Stimulated activated CD4-positive, alpha-beta T cell treated with anti-CD3 and anti-CD28 coated beads, Interleukin-2, amount 100 ng/mL, for 24 hours (primary cell): ENCODE measurements at places on chromosomes 5 and 9.
A peak's percentile ranks its signal among the peaks of the same experiment; 100 is the strongest.

GRCh38 chr9:99013550-99013949 is 69.8 kb downstream of the COL15A1 start:
- peak; percentile 17 for DNase-seq

- DNase-seq = no peak
Measured at GRCh38 chr5:29796013-29796412, 1397.5 kb upstream of the CDH6 start.

- DNase-seq = no peak
Measured at GRCh38 chr5:173452119-173452905, 124.1 kb upstream of the STC2 start.

DNA sequence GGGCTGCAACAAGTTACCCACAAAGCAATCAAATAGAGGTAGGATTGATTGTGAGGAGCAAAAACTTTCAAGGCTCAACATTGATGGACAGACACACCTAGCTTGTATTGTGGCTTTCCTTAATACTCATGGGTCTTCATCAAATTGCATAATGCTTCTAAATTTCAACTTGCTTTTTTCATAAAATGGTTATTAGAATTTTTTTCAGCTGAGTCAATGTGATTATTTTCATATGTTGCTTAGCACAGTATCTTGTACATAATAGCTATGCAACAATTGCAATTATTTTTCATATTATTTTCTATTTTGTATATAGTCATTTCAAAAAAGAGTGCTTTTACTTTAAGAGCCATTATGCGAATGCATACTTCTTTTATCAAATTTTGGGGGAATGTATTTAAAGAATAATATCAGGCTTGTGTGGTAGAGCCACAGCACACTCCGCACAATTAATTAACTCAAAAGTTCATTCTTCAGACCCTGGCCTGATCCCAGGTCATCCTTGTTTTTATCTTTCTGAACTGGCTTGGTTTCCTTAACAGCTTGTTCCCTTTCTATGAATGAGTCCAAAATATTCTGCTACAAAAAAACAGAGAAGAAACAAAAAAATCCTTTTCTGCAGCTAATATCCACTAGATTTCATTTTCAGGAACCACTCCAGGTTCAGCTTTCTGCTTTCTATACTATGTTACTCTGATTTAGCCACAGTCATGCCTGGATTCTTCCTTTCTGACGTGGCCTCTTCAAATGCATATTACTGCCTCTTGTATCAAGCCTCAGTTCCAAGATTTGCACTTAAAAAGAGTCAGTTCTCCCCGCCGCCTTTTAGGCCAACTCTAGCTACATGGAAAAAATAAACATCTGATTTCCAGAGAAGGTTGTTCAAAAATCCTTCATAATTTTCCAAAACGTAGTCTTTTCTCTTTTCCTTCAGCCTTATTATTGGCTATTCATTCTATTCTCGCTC is 45.3 kb upstream of the CDH9 start:
- DNase-seq = no peak

GRCh38 chr5:139459451-139459934 is 3.0 kb downstream of the ECSCR start:
- DNase-seq = no peak

GRCh38 chr5:140165101-140165922 is 9.7 kb upstream of the CYSTM1 start:
- no peak for DNase-seq

- DNase-seq = no peak
Measured at GRCh38 chr5:108481355-108481931, 99.5 kb upstream of the FBXL17 start.

GRCh38 chr5:72378639-72379289 is 58.6 kb downstream of the PTCD2 start:
- DNase-seq = no peak

- DNase-seq = no peak
Measured at GRCh38 chr5:57439601-57440000, 43.0 kb downstream of the ACTBL2 start.

GRCh38 chr5:18772475-18772874 is 1138.2 kb downstream of the TAF11L14 start:
- no peak for DNase-seq

- DNase-seq = no peak
Measured at GRCh38 chr5:97452646-97453045, 269.6 kb upstream of the RIOK2 start.

GRCh38 chr9:2390028-2390427 is 231.6 kb upstream of the VLDLR start:
- DNase-seq = no peak

DNA sequence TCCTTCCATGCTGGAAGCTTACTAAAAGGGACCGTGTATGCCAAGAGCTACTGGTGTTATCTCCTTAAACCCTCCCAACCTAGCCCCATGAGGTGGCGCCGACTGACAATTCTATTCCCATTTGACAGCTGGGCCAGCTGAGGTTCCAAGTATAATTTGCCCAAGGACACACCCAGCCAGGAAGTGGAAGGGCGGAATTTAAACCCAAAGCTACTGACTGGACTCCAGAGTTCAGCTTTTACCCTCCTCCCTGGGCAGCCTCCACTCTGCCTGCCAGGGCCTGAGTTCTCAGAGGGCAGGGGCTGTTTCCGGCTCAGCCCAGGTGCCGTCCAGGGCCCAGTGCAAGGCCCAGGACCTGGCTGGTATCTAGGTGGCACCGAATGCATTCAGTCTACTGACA is 71.8 kb downstream of the C9orf50 start:
- no peak for DNase-seq

GRCh38 chr9:89880161-89880560 is 275.3 kb downstream of the GADD45G start:
- peak; percentile 10 for DNase-seq

DNA sequence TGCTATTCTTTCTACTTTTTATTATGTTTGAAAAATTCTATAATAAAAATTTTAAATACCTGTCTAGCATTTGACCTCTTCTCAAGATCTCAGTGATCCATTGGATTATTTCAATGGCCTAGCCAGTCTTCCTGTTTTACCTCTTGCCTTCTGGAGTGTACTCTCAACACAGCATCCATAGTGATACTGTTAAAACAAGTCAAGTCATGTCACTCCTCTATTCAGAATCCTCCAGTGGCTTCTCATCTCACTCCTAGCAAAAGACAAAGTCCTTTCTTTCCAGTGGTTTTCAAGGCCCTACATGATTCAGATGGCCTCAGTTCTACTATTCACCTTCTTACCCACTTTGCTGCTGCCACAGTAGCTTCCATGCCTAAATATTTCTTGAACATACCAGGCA is 1.8 kb downstream of the MARVELD2 start:
- no peak for DNase-seq

DNA sequence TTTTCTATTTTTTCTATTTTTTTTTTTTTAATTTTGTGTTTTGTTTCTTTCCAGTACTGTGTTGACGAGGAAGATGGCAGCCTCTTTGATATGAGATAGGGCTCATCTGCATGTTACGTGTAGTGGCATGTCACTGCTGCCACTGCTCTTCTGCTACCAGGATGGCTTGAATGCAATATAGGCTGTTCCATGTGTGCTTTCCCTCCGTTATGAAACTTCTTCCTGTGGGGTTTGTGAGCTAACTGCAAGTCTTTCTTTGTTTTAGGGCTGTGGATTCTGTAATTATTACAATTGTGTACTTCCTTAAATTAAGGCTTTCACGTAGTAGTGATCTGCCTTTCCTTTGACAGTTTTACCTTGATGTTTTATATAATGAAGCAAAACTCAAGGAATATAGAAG is 184.6 kb downstream of the KDM4C start:
- no peak for DNase-seq

DNA sequence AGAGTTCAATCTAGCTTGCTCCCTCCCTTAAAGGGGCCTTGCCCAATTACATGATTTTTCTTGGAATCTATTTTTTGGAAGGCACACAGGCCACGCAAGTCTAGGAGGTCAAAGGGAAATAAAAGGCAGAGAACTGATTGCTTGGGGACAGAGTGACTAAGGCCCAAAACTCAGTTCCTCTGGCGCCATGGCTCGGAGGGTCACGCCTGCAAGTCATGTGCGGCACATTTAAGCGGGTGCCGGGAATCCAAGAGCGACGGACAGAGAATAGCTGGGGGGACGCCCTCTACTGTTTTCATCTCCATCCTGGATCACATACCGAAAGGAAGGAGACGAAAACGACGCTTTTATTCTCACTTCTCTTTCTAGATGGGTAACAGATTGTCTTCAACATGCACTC is 78.6 kb downstream of the FREM1 start:
- DNase-seq = no peak

- DNase-seq = no peak
Measured at GRCh38 chr5:73321757-73322436, 126.7 kb downstream of the FOXD1 start.

GRCh38 chr5:150208187-150209098 is 18.6 kb downstream of the SLC6A7 start:
- DNase-seq = no peak

- no peak for DNase-seq
Measured at GRCh38 chr9:38445154-38446043, 21.1 kb upstream of the IGFBPL1 start.

- peak; percentile 28 for DNase-seq
Measured at GRCh38 chr9:32251539-32251938, 132.9 kb upstream of the ACO1 start.

GRCh38 chr5:17373814-17374556 is 124.0 kb upstream of the TAF11L2 start:
- DNase-seq = no peak

DNA sequence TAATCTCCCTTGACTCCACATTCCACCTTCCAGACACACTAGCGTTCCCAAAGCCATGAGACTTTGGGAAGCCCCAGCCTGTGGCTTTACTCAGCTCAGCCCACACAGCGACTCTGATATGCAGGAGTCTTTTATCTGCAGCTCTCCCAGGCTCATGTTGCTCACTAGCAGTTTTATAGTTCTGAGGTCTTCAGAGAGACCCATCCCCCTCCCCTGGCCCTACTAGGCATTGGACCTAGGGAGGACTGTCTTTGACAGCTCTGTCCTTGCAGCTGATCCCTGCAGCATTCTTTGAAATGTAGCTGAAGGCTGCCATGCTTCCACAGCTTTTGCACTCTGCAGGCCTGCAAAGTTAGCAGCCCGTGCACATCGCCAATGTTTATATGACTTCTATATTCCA is 19.9 kb upstream of the CYLC2 start:
- no peak for DNase-seq

DNA sequence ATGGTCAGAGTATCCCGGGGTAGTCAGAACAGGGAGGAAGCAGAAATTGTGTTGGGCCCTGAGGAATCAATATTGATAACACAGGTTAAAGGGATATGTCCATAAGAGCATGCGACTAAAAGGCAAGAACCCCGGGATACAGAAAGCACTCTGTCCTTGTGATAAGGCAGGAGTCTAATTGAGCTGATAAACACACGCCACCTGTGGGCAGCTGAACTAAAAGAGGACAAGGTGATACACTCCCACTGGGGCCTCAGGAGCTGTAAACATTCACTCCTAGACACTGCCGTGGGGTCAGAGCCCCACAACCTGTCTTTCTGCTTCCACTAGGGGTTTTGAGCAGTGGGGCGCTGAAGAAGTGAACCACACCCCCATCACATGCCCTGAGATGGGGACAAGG is 144.7 kb upstream of the MPDZ start:
- DNase-seq = no peak

- DNase-seq = no peak
Measured at GRCh38 chr9:137744632-137745183, 125.9 kb downstream of the EHMT1 start.

GRCh38 chr5:43232943-43233833 is 41.2 kb downstream of the NIM1K start:
- no peak for DNase-seq

DNA sequence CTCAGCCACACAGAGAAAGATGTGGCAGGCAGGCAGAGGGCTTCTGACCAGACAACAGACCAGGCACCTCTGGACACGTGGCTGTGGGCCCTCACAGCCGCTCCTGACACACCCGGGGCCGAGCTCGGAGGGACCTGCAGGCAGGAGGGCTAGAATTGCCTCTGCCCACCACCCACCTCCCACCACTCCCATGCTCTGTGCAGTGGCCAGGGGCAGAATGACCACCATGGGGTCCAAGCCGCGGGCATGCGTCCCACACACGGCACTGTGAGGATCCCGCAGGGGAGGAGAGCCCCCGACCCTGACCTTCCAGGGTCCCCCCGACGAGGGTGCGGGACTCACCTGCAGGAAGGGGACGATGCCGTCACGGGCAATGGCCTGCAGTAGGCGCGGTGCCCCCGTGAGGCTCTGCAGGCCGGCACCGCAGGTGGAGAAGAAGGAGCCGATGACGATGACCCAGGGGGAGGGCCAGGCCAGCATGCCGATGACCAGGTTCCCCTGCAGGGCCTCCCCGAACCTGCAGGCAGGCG is 34.3 kb downstream of the SLC12A7 start:
- no peak for DNase-seq

- DNase-seq = no peak
Measured at GRCh38 chr9:4084435-4084818, 215.4 kb downstream of the GLIS3 start.

DNA sequence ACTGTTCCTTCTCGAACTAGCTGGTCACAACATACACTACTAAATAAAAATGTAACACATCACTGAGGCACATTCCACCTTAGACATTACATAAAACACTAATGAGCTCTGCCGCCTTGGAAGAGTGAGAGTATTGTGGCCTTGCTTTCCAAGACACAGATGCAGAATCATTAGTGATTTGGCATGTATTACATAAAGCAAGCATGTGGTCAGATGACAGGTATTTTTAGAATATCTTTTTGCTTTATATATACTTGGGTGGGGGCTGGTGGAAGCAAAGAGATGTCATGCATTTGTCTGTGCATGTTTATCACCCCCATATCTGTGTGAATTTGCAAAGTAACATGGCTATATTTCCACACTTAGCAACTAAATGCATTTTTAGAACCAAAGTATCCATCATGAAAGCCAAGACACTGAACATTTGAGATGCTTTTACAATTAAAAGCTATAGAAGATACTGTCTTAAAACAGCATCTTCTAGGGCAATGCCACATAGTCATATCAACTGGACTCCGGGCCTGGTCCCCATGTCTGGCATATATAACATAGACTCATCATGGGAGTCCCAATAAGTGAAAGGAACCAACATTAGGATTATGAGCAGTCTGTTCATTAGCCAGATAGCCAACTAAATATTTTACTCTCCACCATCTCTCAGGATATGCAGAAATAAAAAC is 213.5 kb downstream of the MEF2C start:
- no peak for DNase-seq
